GM23338 (cell line): ENCODE measurements at places on chromosomes 16 and 17.
A peak's percentile ranks its signal among the peaks of the same experiment; 100 is the strongest.

GRCh38 chr16:2524339-2524938 lies 4.3 kb downstream of the AMDHD2 start:
- no peaks in the 10 kb centered on the region; the same call in 1 of the 2 replicates for H3K36me3 ChIP-seq
- DNase-seq = no peak
- H3K4me3 ChIP-seq = no peak overlapping the region
- H3K4me1 ChIP-seq = 0 out of 2 replicates have a peak, but pooled peaks cover 3% of the 10 kb centered on the region
- H3K27ac ChIP-seq = no peak overlapping the region

GRCh38 chr16:17468611-17469010 lies 2.1 kb downstream of the XYLT1 start:
- H3K4me3 ChIP-seq = peak overlapping the region; percentile 83
- H3K27ac ChIP-seq = no peak overlapping the region
- H3K4me1 ChIP-seq = peaks cover 52% of the 10 kb centered on the region
- H3K36me3 ChIP-seq = no peaks in the 10 kb centered on the region
- DNase-seq = no peak

GRCh38 chr16:19505600-19506303 lies 16.1 kb downstream of the GDE1 start:
- H3K27me3 ChIP-seq = no peaks in the 10 kb centered on the region
- no peak for DNase-seq
- no peak overlapping the region for H3K4me3 ChIP-seq
- no peak overlapping the region for H3K27ac ChIP-seq
- H3K36me3 ChIP-seq = peaks cover 23% of the 10 kb centered on the region

GRCh38 chr16:28172336-28172735 lies 39.4 kb downstream of the XPO6 start:
- peaks cover 34% of the 10 kb centered on the region for H3K36me3 ChIP-seq
- DNase-seq = no peak
- H3K27me3 ChIP-seq = no peaks in the 10 kb centered on the region
- 0 out of 2 replicates have a peak overlapping the region, but pooled peaks have one; percentile 26 for H3K27ac ChIP-seq
- H3K4me1 ChIP-seq = no peaks in the 10 kb centered on the region
- no peak overlapping the region for H3K4me3 ChIP-seq

DNA sequence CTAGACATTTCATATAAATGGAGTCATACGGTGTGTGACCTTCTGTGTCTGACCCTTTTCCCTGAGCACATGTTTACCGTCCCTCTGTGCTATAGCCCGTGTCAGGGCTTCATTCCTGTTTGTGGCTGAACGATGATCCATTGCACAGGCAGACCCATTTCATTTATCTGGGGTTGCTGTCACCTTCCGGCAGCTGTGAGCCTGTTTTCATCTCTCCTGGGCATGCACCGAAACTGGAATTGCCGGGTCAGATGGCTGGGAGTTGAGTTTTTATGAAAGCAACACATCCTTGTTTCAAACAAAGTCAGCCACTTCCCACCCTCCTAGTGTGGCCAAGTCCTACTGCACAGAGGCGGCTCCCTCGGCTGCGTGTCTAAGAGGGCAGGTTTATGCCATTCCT lies 25.5 kb downstream of the BAIAP2 start:
- H3K27me3 ChIP-seq = no peaks in the 10 kb centered on the region
- H3K36me3 ChIP-seq = no peaks in the 10 kb centered on the region
- H3K4me3 ChIP-seq = no peak overlapping the region
- H3K27ac ChIP-seq = no peak overlapping the region
- DNase-seq = no peak

DNA sequence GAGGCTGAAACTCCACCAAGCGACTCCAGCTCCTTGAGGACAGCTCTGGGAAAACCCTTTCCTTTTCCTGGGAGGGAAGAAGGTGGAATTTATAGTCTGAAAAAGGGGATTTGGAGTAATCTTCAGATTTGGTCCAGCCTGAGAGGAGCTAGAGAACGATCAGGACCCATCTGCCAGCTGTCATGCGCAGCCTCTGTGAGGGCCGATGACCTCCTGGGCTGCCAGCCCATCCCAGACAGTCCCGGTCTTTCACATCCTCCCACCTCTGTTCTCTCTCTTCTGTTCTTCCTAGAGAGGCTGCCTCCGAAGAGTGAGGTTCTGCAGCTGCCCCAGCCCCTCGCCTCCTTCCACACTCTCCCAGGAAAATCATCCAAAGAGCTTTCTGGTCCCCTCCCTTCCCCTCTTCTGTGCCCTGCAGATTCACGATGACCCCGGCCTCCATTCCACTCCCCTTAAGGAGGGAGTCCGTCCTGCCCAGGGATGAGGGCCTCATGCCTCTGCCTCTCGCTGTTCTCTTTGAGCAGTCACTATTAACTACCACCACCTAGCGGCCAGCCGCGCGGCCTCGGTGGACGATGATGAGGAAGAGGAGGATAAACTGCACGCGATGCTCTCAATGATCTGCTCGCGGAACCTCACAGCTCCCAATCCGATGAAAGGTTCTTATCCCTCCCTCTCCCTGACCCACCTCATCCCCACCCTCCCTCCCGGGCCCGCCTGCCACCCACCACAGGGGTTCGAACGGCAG lies 29.6 kb downstream of the SGSM2 start:
- peak; percentile 74 for DNase-seq
- no peaks in the 10 kb centered on the region for H3K36me3 ChIP-seq
- no peak overlapping the region for H3K27ac ChIP-seq
- H3K4me1 ChIP-seq = no peaks in the 10 kb centered on the region; the same call in 1 of the 2 replicates
- no peak overlapping the region for H3K4me3 ChIP-seq
- no peaks in the 10 kb centered on the region for H3K27me3 ChIP-seq

DNA sequence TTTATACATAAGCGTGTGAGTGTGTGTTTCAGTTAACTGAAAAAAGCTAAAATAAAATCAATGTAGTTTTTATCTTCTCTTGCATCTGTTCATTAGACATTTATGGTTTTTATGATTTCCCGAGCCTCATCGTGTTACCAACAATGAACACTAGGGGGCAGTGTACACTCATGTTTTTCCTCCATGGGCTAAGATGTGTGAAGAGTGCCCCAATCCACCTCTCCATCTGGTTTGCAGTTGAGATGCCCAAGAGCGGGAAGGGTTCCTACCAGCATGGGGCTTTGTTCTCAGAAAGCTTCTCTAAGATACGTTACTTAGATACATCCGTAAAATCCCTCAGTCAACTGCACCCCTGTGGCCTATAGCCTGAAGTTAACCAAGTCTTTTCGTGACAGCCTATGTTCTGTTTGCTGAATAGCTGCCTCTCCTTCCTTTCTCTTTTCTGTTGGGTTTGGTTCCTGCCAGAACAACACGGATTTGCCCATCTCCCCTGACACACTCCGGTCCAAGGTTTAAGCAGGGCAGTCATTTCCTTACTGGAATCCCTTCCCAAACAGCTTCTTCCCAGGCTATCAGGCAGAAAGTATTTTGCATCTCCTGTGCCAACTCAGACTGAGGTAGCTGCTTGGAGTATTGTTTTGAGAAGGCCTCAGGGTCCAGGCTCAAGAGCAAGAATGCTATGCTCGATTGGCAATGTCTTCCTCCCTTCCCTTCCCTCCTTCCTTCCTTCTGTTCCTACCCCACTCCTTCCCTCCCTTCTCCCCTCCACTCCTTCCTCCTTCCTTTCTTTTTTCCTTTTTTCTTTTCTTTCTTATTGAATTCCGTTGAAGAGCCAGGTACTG lies 12.9 kb upstream of the ELAC2 start:
- no peaks in the 10 kb centered on the region for H3K36me3 ChIP-seq
- peak; percentile 74 for DNase-seq
- no peak overlapping the region for H3K4me3 ChIP-seq
- H3K4me1 ChIP-seq = no peaks in the 10 kb centered on the region
- H3K27ac ChIP-seq = no peak overlapping the region
- no peaks in the 10 kb centered on the region for H3K27me3 ChIP-seq

- peak overlapping the region; percentile 77 for H3K4me3 ChIP-seq
- peaks cover 60% of the 10 kb centered on the region for H3K27me3 ChIP-seq
- H3K36me3 ChIP-seq = no peaks in the 10 kb centered on the region; the same call in 1 of the 2 replicates
- DNase-seq = peak; percentile 52
- H3K4me1 ChIP-seq = peaks cover 38% of the 10 kb centered on the region
Observed at GRCh38 chr17:42670789-42671657, 5.8 kb downstream of the PLEKHH3 start.

- H3K4me1 ChIP-seq = peaks cover 2% of the 10 kb centered on the region
- no peak for DNase-seq
- peaks cover 17% of the 10 kb centered on the region for H3K27me3 ChIP-seq
- H3K4me3 ChIP-seq = no peak overlapping the region
- H3K36me3 ChIP-seq = no peaks in the 10 kb centered on the region
- H3K27ac ChIP-seq = no peak overlapping the region
Observed at GRCh38 chr17:43784628-43785101, 4.4 kb downstream of the CFAP97D1 start.

DNA sequence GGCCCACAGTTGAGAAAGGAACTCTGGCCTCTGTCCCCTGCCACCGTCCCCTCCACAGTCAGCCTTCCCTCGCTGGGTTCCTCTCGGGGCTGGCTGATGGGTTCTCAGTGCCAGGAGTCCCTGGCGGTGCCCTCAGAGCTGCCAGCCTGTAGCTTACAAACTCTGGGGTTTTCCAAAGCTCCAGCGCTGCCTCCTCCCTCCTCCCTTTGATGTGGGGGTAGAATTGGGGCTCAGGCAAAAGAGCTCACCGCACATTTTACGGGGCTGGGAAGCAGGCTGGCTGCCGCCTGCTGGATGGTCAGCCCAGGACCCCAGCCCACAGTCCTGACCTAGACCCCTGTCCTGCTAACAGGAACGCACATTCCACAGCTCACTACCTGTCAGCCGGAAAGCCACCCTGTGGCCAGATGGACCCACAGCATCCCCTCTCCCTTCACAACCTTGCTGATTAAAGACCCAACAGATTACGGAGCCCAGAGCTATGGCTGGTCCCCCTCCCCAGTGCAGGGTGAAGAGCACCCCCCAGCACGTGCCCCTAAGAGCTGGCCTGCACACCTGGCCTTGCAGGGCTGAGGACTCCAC lies 6.0 kb downstream of the VASN start:
- H3K4me3 ChIP-seq = no peak overlapping the region
- H3K27me3 ChIP-seq = no peaks in the 10 kb centered on the region
- peaks cover 50% of the 10 kb centered on the region for H3K4me1 ChIP-seq

GRCh38 chr16:54812229-54812628 lies 118.4 kb upstream of the IRX5 start:
- no peak for DNase-seq
- no peaks in the 10 kb centered on the region for H3K27me3 ChIP-seq
- no peaks in the 10 kb centered on the region for H3K36me3 ChIP-seq
- no peak overlapping the region for H3K4me3 ChIP-seq

GRCh38 chr17:72121164-72122009 lies 567 bp downstream of the SOX9 start:
- H3K4me1 ChIP-seq = peaks cover 41% of the 10 kb centered on the region
- peak; percentile 66 for DNase-seq
- no peaks in the 10 kb centered on the region; the same call in 1 of the 2 replicates for H3K36me3 ChIP-seq
- peaks cover 82% of the 10 kb centered on the region for H3K27me3 ChIP-seq
- H3K27ac ChIP-seq = no peak overlapping the region

- no peaks in the 10 kb centered on the region for H3K36me3 ChIP-seq
- H3K4me1 ChIP-seq = no peaks in the 10 kb centered on the region
- H3K4me3 ChIP-seq = no peak overlapping the region
- DNase-seq = peak; percentile 50
Observed at GRCh38 chr17:64357191-64357981, 33.3 kb downstream of the PECAM1 start.

- no peaks in the 10 kb centered on the region for H3K27me3 ChIP-seq
- no peak overlapping the region for H3K27ac ChIP-seq
- no peaks in the 10 kb centered on the region for H3K36me3 ChIP-seq
- peak; percentile 68 for DNase-seq
- no peaks in the 10 kb centered on the region for H3K4me1 ChIP-seq
- no peak overlapping the region for H3K4me3 ChIP-seq
Observed at GRCh38 chr16:1261131-1261892, 5.4 kb downstream of the TPSD1 start.

GRCh38 chr17:27460196-27460725 lies 4.0 kb downstream of the KSR1 start:
- H3K27me3 ChIP-seq = peaks cover 12% of the 10 kb centered on the region
- no peak overlapping the region for H3K4me3 ChIP-seq
- DNase-seq = no peak
- H3K4me1 ChIP-seq = peaks cover 61% of the 10 kb centered on the region

- no peak for DNase-seq
- H3K36me3 ChIP-seq = peaks cover 16% of the 10 kb centered on the region; the same call in 1 of the 2 replicates
- peaks cover 11% of the 10 kb centered on the region for H3K4me1 ChIP-seq
Observed at GRCh38 chr17:78107457-78107856, 21.1 kb downstream of the TMC6 start.

DNA sequence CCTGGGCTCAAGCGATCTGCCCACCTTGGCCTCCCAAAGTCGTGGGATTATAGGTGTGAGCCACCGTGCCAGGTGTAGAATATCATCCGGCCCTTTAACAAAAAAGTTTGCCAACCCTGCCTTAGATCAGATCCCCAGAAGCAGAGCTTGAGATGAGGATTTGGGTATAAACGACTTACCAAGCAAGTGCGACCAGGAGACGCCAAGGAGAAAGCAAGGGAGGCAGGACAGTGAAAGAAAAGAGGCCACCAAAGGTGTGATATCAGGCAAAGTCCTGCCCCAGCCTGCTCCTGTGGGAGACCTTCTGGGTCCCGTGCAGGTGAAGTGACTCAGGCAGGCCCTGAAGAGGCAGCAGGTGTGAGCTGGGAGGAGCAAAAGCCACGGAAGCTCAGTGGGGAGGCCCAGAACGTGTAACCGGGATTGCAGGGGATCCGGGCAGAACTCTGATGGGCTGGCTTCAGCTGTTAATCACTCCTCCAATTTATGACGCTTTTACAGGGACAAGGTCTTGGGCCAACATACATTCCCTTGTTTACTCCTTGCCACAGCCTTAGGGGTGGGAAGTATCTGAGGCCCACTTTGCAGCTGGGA lies 14.1 kb upstream of the CALB2 start:
- no peak for DNase-seq
- no peaks in the 10 kb centered on the region for H3K36me3 ChIP-seq
- H3K27ac ChIP-seq = no peak overlapping the region
- H3K27me3 ChIP-seq = no peaks in the 10 kb centered on the region
- H3K4me3 ChIP-seq = no peak overlapping the region
- H3K4me1 ChIP-seq = no peaks in the 10 kb centered on the region

DNA sequence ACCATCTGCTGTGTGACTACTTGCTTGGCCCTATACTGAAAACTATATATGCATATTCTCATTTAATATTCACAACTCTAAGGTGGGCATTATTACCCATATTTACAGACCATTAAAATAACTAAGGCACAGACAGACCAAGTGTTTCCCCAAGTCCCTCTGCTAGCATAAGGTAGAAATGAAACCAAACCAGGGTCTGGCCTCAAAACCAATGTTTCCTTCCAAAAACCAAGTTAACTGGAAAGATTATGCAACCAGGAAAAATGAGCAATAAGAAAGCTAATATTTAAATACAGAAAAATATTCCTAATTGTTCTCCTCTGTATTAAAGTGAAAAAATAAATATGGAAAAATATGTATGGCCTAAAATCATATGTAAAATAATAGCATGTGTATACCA lies 50.1 kb downstream of the XPO6 start:
- H3K27me3 ChIP-seq = no peaks in the 10 kb centered on the region
- H3K4me1 ChIP-seq = no peaks in the 10 kb centered on the region
- no peak overlapping the region for H3K4me3 ChIP-seq
- peaks cover 18% of the 10 kb centered on the region for H3K36me3 ChIP-seq

- no peak for DNase-seq
- H3K27me3 ChIP-seq = peaks cover 4% of the 10 kb centered on the region; the same call in 1 of the 2 replicates
- peak overlapping the region; percentile 75 for H3K4me3 ChIP-seq
Observed at GRCh38 chr17:80992948-80993624, 1.4 kb downstream of the CHMP6 start.
